Spleen (tissue), 13 donors: ENCODE measurements at places on chromosomes 6 and 20.

DNA sequence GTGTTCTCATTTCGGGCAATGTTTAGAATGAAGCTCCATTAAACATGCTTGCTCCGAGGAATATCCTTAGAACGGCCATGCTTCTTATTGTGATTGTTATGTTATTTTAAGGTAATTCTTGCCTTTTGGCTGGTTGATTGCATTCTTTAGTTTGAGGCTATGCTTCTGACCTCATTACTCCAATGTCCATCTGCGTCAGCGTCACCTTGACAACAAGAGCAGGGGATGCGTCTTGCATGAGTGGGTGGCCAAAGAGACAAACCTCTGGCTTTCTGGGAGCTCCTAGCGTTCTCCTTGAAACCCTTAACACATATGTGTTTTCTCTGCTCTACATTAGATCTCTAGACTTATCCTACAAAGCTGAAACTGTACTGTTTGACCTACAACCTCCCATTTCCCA, 184.3 kb downstream of the THBS2 start:
- peaks cover 14% of the 10 kb centered on the region for H3K27me3 ChIP-seq
- H3K36me3 ChIP-seq = no peaks in the 10 kb centered on the region
- H3K27ac ChIP-seq = no peak overlapping the region
- H3K4me3 ChIP-seq = no peak overlapping the region
- no peaks in the 10 kb centered on the region for H3K4me1 ChIP-seq

- no peaks in the 10 kb centered on the region for H3K36me3 ChIP-seq
- H3K27ac ChIP-seq = no peak overlapping the region
- no peak for DNase-seq
- H3K4me1 ChIP-seq = peaks cover 11% of the 10 kb centered on the region
- no peak overlapping the region for H3K4me3 ChIP-seq
Observed at GRCh38 chr20:63230800-63231268, 4.9 kb upstream of the BIRC7 start.

DNA sequence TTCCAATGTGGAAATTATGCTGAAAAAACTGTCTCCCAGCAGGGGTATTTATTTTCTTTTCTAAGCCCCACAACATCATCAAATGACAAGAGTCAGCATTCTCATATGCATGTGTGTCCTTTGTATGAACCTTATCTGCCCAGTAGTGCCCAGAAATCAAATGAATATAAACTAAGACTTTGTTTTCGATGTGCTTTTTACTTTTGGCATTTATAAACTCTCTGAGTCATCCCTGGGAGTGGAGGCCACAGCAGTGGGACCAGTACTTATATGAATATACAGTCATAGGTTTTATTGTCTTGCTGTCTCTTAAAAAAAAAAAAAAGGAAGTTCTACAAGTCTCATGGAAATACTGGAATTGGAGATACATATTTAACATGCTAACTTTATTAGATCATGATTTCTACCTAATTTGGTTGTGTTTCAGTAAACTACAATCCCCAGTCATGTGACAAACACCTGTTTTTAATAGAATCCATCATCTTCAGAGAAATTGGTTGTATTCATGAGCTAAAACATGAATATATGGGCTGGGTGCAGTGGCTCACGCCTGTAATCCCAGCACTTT, 99.2 kb upstream of the TMEM181 start:
- no peaks in the 10 kb centered on the region for H3K4me1 ChIP-seq
- H3K27me3 ChIP-seq = no peaks in the 10 kb centered on the region
- H3K4me3 ChIP-seq = no peak overlapping the region
- H3K27ac ChIP-seq = no peak overlapping the region
- no peak for DNase-seq

- no peaks in the 10 kb centered on the region for H3K4me1 ChIP-seq
- H3K27ac ChIP-seq = no peak overlapping the region
- no peak overlapping the region for H3K4me3 ChIP-seq
- H3K36me3 ChIP-seq = no peaks in the 10 kb centered on the region
- H3K27me3 ChIP-seq = peaks cover 12% of the 10 kb centered on the region
- no peak for DNase-seq
Observed at GRCh38 chr6:27940766-27941165, 16.3 kb upstream of the OR2B6 start.

DNA sequence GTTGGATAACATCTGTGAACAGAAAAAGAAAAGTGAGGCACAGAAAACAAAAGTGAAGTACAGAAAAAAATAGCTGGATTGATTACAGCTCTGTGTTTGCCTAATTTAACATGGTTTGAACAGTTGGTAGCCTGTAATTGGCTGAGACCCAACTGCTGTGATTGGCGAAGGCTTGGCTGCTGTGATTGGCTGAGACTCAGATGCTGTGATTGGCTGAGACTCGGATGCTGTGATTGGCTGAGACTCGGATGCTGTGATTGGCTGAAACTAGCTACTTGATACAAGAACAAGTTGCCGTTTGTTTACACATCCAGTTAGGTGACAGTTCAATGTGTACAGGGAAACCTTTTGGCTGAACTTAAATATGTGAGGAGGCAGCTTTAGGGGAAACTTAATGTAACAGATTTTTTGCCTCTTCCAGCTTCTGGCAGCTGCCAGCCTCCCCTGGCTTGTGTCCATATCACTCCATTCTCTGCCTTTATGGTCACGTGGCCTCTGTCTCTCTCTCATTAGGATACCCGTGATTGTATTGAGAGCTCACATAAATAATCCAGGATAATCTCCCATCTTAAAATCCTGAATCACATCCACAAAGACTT, 223.4 kb upstream of the FOXA2 start:
- H3K4me1 ChIP-seq = no peaks in the 10 kb centered on the region
- no peak overlapping the region for H3K27ac ChIP-seq
- H3K4me3 ChIP-seq = no peak overlapping the region
- no peaks in the 10 kb centered on the region for H3K36me3 ChIP-seq
- DNase-seq = no peak

- no peak overlapping the region for H3K4me3 ChIP-seq
- peaks cover 14% of the 10 kb centered on the region for H3K4me1 ChIP-seq
- no peak for DNase-seq
- no peaks in the 10 kb centered on the region for H3K27me3 ChIP-seq
- no peak overlapping the region for H3K27ac ChIP-seq
Observed at GRCh38 chr6:118748311-118749062, 97.1 kb upstream of the CEP85L start.

- DNase-seq = no peak
- no peak overlapping the region for H3K27ac ChIP-seq
- H3K4me3 ChIP-seq = no peak overlapping the region
- H3K36me3 ChIP-seq = no peaks in the 10 kb centered on the region
- H3K4me1 ChIP-seq = no peaks in the 10 kb centered on the region
Observed at GRCh38 chr6:8195714-8196102, 93.4 kb upstream of the EEF1E1 start.

- H3K36me3 ChIP-seq = peaks cover 17% of the 10 kb centered on the region
- H3K4me3 ChIP-seq = no peak overlapping the region
- no peak for DNase-seq
- no peaks in the 10 kb centered on the region for H3K27me3 ChIP-seq
- peaks cover 17% of the 10 kb centered on the region for H3K4me1 ChIP-seq
Observed at GRCh38 chr6:29746846-29747687, 23.8 kb downstream of the HLA-F start.

DNA sequence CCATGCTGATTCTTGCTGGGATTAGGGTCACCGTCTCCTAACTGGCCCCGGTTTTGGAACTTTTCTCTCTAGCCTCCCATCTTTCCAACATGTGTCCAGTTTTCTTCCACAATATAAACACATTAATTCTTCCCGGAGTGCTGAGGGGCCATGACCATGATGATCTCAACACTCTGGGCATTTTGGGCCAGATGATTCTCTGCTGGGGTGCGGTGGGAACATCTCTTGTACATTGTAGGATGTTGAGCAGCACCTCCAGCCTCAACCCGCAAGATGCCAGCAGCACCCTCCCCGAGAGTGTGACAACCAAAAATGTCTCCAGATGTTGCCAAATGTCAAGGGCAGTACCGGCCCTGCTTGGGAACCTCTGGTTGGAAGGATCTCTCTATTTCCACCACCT, 164.8 kb downstream of the TFAP2C start:
- no peak overlapping the region for H3K4me3 ChIP-seq
- no peaks in the 10 kb centered on the region for H3K36me3 ChIP-seq
- DNase-seq = no peak
- H3K4me1 ChIP-seq = no peaks in the 10 kb centered on the region

DNA sequence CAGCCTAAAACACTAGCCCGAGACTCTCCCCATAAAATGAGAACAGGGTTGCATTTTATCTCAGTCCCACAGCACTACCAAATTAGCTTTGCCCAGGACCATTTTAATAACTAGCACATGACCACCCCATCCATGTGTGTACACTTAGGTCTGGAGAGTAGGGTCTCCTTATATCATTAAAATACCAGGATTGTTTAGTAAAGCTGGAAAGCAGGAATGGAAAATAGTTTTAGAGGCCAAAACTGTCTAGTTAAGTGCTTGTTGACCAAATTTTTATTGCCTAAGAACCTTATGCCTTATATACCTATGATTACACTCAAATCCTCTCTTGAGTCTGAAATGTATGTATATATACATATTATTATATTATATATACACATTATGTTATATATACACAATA, 608.4 kb downstream of the HDGFL1 start:
- H3K4me3 ChIP-seq = no peak overlapping the region
- no peak for DNase-seq
- no peaks in the 10 kb centered on the region for H3K4me1 ChIP-seq
- no peak overlapping the region for H3K27ac ChIP-seq

GRCh38 chr6:116925088-116925794, 48.2 kb downstream of the RFX6 start:
- H3K27ac ChIP-seq = no peak overlapping the region
- no peaks in the 10 kb centered on the region for H3K36me3 ChIP-seq
- H3K4me3 ChIP-seq = no peak overlapping the region
- H3K4me1 ChIP-seq = no peaks in the 10 kb centered on the region

GRCh38 chr6:154852687-154853086, 119.5 kb downstream of the SCAF8 start:
- no peaks in the 10 kb centered on the region for H3K4me1 ChIP-seq
- H3K4me3 ChIP-seq = no peak overlapping the region
- no peak overlapping the region for H3K27ac ChIP-seq
- no peaks in the 10 kb centered on the region for H3K27me3 ChIP-seq

GRCh38 chr6:36180126-36180525, 16.4 kb upstream of the BRPF3 start:
- no peak overlapping the region for H3K27ac ChIP-seq
- H3K27me3 ChIP-seq = no peaks in the 10 kb centered on the region
- DNase-seq = no peak
- H3K4me3 ChIP-seq = no peak overlapping the region
- peaks cover 17% of the 10 kb centered on the region for H3K36me3 ChIP-seq
- no peaks in the 10 kb centered on the region for H3K4me1 ChIP-seq

GRCh38 chr6:45293306-45293705, 34.8 kb upstream of the RUNX2 start:
- H3K27me3 ChIP-seq = no peaks in the 10 kb centered on the region
- no peak overlapping the region for H3K4me3 ChIP-seq
- no peak overlapping the region for H3K27ac ChIP-seq
- DNase-seq = no peak
- no peaks in the 10 kb centered on the region for H3K4me1 ChIP-seq

DNA sequence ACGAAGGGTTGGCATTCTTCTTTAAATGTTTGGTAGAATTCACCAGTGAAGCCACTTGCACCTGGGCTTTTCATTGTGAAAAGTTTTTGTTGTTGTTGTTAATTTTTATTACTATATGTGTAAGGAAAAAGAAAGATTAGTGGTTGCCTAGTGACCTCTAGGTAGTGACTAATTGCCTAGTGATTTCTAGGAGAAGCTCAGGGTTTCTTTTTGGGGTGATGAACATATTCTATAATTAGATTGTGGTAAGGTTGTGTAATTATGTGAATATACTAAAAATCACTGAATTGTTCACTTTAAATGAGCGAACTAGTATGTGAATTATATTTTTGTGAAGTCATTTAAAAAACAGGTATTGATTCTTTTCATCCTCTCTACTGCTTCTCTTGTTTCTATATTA, 123.8 kb upstream of the TMEM170B start:
- no peak for DNase-seq
- H3K27ac ChIP-seq = no peak overlapping the region
- no peaks in the 10 kb centered on the region for H3K36me3 ChIP-seq

DNA sequence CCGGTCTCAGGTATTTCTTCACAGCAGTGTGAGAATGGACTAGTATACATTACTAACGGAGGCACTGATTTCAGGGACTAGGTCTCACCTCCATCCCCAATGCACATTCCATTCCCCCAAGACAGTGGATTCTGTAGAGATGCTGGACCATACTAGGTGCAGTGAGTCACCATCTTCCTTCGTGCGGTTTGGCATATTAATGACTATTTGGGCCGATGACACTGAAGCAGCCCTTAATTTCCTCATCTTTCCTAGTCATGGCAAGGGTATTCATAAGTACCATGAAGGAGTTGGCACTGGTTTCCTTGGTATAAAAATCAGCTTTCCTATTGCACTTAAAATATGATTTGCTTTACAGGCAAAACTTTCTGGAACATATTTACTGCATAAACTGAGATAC, 121.4 kb upstream of the TRAF3IP2 start:
- no peak overlapping the region for H3K4me3 ChIP-seq
- no peak overlapping the region for H3K27ac ChIP-seq
- no peak for DNase-seq
- no peaks in the 10 kb centered on the region for H3K36me3 ChIP-seq

- peaks cover 52% of the 10 kb centered on the region for H3K4me1 ChIP-seq
- no peaks in the 10 kb centered on the region for H3K36me3 ChIP-seq
- no peak for DNase-seq
Observed at GRCh38 chr20:4894981-4895381, 106.3 kb downstream of the SLC23A2 start.

DNA sequence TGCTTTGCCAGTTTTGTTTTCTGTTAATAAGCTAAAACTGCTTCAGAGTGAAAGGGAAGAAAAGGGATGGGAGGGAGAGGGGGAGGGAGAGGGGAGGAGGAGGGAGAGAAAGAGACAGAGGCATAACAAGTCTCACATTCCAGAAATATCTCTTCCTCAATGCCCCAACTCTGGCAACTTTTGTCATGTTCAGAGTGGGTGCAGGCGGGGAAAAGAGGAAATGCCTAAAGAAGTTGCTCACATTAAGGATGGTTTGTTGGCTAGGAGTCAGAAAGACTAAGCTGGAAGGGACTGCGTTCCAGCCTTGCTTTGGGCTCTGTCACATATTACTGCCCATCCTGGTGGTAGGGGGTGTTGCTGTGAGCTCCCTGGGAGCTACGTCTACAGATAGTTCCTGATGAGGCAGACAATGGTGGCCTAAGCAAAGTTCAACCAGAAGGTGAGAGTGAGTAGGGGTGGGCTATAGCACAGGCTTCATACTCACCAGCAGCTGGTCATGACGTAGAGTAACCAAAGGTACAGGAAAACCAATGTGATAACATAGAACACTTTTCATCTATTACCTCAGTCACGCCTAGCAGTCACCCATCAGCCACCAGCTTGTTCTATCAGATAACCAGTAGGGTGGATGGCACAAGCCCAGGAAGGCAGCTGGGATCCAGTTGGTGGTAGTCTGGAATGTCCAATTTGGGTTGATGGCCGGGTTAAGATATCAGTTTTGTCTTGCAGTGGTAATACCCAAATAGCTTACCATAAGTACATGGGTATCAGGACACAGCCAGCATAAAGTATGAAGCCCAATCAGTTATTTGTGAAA, 2.1 kb downstream of the TSPYL4 start:
- H3K27ac ChIP-seq = no peak overlapping the region
- no peaks in the 10 kb centered on the region for H3K36me3 ChIP-seq
- H3K4me3 ChIP-seq = peak overlapping the region; percentile 83
- no peak for DNase-seq
